ENCODE measurements at places on chromosomes 2 and 18.
A peak's percentile ranks its signal among the peaks of the same experiment; 100 is the strongest.

DNA sequence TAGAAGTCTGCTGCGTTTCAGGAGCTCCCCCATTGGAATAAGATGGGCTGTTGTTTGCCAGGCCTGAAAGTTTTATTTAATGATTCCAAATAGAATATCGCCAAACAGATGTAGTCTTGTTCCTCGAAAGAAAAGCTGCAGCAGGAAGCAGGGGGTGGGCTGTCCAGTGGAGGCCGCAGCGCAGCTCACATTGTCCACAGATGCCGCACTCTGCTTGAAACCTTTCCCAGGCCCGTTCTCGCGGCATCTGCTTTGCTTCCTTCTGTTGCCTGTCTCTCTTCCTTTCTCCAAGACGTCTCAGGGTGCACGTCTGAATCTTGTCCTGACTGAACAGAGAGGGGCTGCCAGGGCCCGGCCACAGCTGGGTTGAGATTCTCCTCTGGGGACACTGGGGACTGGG is 12.4 kb upstream of the IGFBP2 start:
- DNase-seq, result peak; percentile 33

DNA sequence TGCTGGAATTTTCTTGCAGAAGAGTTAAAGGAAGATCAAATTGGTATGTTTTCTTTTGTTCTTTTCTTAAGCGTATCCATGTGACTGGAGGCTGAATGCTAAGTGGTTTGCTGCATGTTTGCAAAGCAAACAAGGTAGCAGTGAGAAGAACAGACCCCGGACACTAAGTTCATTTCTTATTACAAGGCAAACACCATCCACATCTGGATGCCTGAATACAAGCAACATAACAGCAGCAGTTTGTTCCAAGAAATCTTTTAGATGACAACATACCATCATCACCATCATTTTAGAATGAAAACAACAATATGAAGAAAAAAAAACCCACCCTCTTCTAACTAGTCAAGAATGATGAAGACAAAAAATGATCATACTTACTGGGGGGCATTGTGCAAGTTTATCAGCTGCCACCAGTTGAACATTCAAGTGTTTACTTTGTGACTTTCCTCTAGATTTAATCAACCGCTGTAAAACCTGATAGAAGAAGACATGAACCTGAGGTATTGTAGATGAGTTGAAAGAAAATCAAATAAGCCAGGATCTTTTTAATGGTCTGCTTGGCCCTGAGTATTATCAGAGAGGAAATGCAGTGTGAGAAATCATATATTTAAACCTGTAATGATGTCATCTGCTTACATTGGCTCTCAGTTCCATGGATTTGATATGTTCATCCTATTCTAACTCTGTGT is 25.0 kb upstream of the ARL5A start:
- DNase-seq, result no peak

- no peak for DNase-seq
These were observed 72.3 kb downstream of the CMPK2 start for GRCh38 chr2:6793371-6793770.

GRCh38 chr2:148493822-148494563 is 150.6 kb upstream of the EPC2 start:
- DNase-seq, result no peak

DNA sequence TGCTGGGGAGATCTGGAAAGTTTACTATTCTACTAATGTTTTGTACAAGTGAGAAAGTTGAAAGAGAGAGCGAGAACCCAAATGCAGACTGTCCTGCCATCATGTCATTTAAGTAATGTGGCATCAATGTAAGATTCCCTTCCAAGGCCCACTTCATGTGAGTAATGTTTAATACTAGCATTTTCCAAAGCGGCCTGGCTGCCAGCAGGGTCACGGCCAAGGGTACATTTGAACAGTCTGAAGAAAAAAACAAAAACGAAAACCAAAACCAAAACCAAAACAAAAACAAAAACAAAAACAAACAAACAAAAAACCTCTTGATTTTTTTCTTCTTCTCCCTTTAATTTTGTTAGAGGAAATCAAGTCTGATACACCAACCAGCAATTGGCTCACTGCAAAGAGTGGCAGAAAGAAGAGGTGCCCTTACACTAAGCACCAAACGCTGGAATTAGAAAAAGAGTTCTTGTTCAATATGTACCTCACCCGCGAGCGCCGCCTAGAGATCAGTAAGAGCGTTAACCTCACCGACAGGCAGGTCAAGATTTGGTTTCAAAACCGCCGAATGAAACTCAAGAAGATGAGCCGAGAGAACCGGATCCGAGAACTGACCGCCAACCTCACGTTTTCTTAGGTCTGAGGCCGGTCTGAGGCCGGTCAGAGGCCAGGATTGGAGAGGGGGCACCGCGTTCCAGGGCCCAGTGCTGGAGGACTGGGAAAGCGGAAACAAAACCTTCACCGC is 2.2 kb downstream of the HOXD10 start:
- DNase-seq, result peak; percentile 20

GRCh38 chr2:122384768-122385333 is 629.4 kb downstream of the TSN start:
- no peak for DNase-seq

DNA sequence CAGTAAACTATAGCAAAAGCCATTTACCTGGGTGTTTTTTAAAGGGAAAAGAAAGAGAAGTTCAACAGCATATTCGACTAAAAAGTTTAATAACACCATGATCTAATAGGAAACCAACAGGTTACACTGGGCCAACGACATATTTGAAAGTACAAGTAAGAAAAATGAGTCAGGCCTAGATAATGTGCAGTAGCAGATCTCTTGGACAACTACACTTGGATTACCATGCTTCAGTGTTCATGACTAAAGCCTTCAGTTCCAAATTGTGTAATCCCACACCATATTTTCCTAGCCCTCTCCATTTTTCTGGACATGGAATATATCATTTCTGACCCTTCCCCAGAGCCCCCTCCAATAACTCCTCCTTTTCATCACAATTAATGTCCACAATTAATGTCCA is 39.1 kb upstream of the FIGN start:
- peak; percentile 76 for DNase-seq

DNA sequence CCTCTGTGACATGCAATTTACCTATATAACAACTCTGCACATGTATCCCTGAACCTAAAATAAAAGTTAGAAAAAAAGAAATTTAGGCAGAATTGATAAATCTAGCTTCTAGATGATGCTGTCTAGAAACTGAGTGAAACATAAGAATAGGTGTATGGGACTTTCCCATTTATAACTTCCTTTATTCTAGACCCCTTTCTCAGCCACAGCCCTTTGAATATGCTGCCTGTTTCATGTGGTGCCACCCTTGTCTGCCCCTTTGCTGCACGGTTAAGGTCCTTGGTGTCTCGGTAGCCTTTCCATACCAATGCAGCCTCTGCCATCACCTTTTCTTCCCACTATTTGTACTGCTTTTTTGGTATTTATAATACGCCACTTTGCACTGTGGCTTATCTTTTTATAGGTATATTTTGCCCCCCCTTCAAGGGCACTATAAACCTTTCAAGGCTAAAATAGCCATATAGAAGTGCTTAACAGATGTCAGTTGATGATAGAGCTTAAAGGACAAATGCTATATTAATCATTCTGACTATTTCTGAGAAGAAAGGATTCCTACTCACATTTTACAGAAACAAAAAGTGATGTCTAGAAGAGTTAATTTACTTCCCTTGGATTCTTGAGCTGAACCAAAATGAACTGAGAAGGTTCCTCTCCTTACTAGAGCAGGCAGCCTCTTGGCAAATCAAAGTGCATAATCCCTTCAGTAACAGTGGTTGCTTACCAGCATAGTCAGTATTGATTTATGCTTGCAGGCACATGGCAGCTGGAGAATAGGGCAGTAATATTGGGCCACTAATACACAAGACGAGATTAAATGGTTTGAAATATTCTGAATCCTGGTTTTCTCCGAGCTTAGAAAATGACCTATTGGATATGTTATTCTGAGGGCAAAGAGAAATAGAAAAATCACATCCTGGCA is 88.1 kb upstream of the CYP26B1 start:
- no peak for DNase-seq

GRCh38 chr2:96767135-96767871 is 6.6 kb downstream of the CNNM4 start:
- no peak for DNase-seq

GRCh38 chr18:34729740-34730355 is 19.8 kb downstream of the DTNA start:
- peak; percentile 12 for DNase-seq

- no peak for DNase-seq
These were observed 12.6 kb upstream of the LONRF2 start for GRCh38 chr2:100334929-100335328.

- peak; percentile 2 for DNase-seq
These were observed 46.8 kb upstream of the FAM98A start for GRCh38 chr2:33645861-33646260.

GRCh38 chr2:68044099-68044498 is 18.7 kb downstream of the C1D start:
- DNase-seq, result peak; percentile 19

- DNase-seq, result no peak
These were observed 2.0 kb downstream of the ACAA2 start for GRCh38 chr18:49811151-49811938.

DNA sequence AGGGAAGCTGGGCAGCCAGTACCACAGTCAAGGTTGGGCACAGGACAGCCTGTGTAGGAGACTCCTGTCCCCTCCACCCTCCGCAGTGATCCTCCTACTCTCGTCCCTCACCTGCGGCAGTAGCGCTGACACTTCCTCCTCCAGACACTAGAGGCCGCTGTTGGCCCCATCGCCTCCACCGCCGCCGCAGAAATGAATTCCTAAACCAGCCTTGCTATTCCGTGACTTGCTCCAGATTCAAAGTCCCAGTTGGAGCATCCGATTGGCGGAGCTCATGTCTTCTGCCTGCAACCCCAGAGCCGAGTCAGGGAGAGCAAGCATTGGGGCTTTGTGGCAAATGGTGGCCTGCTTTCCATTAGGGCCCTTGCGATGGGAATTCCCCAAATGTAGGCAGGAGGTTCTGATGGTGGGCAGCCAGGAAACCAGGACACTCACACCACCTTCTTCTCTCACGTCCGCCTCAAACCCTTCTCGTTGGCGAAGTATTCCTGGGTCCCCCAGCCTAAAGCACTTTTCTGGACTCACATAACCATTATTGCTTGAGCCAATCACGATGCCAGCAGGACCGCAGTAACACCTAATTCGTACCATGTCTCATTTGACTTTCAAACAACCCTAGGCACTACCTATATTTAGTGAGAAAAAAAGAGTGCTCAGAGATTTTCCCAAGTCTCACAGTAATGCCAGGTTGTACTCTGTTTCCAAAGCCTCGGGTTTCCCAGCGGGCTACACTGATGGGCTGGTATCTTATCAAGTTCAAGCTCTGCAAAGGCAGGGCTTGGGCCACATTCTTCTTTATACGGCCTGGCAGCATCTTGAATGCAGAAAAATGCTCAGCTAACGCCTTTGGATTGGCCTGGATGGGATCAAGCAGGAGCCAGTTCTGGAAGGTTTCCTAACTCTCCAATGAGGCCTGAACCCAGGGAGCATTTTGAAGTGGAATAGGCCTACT is 1.2 kb upstream of the DNAJB2 start:
- peak; percentile 80 for DNase-seq

GRCh38 chr18:21459706-21460286 is 140.7 kb downstream of the ESCO1 start:
- DNase-seq, result no peak

GRCh38 chr2:85998071-85998991 is 107.4 kb downstream of the POLR1A start:
- peak; percentile 83 for DNase-seq

All from cardiac fibroblast (primary cell).